CD4-positive, alpha-beta T cell treated with Interleukin-2 at 100 ng/mL for 4 hours (primary cell): ENCODE measurements at places on chromosomes 5 and 9.

- no peak for DNase-seq
Measured at GRCh38 chr9:10059044-10059443, 553.8 kb downstream of the PTPRD start.

DNA sequence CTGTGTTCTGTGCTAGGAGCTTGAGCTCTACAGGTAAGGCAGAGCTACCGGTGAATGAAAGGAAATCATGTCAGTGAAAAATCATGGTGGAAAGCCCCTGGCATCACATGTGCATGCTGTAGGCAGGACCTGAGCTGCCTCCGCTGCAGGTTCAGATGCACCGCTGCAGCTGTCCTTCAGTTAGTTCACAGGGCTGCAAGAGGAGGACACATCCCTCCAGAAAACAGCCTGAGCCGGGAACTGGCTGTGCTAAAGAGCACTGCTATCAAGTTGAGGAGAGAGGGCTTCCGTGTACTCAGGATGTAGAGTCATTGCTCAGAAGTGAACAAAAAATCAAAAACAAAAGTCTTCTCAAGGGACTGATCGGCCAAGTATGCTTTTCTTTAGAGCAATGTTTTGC, 138.6 kb downstream of the ERCC6L2 start:
- DNase-seq, result peak; percentile 68

- DNase-seq, result peak; percentile 72
Measured at GRCh38 chr9:127943731-127944144, 6.1 kb upstream of the DPM2 start.

- no peak for DNase-seq
Measured at GRCh38 chr9:133233681-133234432, 24.8 kb upstream of the OBP2B start.

DNA sequence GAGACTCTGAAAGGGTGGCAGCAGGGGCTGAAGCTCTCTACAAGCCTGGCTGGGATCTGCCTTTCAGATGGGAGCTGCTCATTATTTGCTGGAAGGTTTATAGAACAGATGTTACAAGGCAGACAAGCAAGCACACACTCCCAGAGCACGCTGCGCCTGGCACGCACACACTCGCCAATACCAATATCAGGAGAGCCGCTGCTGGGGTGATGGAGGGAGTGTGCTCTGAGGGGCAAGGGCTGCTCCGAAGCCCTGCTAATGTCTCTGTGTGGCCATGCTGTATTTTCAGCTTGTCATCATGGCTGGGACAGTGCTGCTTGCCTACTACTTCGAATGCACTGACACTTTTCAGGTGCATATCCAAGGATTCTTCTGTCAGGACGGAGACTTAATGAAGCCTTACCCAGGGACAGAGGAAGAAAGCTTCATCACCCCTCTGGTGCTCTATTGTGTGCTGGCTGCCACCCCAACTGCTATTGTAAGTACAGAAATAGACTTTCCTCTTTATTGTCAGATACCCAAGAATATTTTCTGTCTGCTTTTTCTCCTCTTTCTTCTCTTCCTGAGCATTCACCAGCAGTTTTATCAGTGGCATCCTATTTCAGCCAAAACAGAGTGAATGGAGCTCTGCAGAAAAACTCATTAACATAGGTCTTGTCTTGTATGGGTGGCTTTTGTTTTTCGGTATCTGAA, 115.1 kb downstream of the BAAT start:
- DNase-seq, result no peak

DNA sequence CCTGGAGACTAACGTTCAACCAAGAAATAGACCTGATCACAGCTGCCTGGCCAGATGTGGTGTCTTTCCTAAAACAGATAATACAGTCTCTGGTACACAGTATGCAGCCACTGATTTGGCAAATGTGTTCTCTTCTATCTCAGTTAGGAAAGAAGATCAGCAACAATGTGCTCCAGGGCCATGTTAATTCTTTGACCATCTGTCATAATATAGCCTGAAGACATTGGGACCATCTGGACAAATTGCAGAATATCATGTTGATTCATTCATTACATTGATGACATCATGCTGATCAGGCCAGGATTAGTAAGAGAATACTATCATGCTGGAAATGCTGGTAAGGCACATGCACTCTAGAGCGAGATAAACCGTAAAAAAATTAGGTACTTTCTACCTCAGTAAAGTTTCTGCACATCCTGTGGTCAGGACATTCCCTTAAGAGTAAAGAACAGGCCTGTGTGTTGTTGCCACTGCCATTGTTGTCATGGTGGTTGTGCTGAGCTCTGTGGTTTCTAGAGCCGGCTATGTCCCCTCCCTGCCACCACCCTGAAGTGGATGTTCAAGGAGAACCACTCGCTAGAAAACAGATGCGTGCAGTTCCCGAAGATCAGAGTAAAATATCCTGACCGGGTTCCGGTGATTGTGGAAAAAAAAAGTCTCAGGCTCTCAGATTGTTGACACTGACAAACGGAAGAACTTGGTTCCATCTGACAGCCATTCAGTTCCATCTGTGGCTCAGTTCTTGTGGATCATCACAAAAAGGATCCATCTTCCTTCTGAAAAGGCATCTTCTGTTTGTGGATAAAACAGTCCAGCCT, 6.4 kb upstream of the JMY start:
- peak; percentile 35 for DNase-seq
